Left cardiac atrium (tissue), 4 donors: ENCODE measurements at places on chromosomes 12 and 14. TPM values are rescaled to one million over a fixed set of nuclear protein-coding genes. Genes with fewer than 3 reads are reported as not detected.

DNA sequence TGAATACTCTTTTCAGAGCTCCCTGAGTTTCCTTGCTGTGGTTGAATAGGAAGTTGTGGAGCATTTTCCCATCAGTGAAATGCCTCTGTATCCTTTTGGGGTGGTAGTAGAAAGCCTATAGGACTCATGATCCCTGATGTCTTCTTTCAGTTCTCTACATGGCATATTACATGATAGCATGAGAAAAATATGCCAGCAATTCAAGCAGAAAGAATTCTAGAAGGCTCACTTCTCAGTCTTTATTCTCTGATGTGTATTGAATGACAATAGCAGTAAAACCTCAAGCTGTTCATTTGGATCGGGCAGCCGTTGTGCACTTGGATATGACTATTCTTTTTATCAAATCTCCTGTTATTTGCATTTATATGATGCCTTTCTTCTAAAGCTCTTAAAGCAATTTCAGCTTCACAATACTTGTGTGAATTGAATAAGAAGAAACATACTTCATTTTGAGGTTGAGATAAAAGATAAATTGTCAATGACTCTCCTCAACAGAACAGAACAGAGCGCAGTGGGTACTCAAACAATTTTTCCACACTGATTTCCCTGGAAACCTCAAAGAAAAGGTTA, 251.5 kb upstream of the FBXO33 start:
- DNase-seq = no peak

GRCh38 chr12:75656648-75657047, 145.2 kb upstream of the KRR1 start:
- peak; percentile 20 for DNase-seq

DNA sequence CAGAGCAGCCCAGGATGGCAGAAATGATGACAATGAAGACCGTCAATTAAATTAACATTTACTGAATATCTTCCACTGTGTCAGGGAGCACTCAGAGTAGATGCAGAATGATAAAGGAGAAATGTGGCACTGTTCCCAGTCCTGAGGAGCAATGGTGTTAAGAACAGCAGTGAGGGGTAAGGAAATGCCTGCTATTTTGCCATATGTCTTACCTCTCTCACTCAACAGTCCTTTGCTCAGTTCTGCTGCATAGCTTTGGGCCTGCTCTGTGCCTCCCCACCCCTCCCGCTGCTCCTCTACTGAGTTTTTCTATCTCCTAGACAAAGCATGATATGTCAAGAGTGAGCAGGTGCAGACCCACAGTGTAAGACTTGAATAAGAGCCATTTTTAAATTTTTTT, 318.8 kb downstream of the NAV3 start:
- DNase-seq = no peak

DNA sequence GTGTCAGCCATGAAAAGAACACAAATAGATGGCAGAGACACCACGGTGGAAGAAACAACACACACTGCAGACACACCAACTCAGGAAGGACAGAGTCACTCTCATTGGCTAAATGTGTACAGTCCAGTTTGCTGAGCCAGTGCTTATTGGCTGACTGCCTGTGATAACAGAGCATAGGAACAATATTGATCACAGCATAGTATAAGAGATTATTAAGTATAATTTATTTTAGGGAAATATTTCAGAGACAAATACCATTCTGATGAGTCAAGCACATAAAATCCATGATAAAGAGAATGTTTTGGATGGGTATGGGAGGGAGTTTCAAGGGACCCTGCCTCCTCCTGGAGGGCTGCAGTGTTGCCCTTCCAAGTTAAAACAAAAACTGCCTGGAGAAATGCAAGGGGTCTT, 50.9 kb downstream of the BTG1 start:
- DNase-seq = no peak

DNA sequence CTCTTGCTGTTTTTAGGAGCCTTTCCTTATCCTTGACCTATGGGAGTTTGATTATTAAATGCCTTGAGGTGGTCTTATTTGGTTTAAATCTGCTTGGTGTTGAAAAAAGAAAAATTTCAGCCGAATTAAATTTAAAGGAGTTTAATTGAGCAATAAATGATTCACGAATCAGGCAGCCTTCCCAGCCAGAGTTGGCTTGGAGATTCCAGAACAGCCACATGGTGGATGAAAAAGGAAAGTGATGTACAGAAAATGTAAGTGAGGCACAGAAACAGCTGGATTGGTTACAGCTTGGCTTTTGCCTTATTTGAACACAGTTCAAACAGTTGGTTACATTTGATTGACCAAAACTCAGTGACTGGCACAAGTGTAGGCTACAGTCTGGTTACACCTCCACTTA, 69.7 kb downstream of the WASHC3 start:
- no peak for DNase-seq

NXPH4 gene
- 0.50 TPM for total RNA-seq

RDH5 gene
- total RNA-seq = 38.1 TPM

USP44 gene
- 0.92 TPM for total RNA-seq

IL31 gene
- not detected for total RNA-seq

- no peak for DNase-seq
These were observed 839.1 kb downstream of the NRXN3 start for GRCh38 chr14:79009286-79009685.

GRCh38 chr14:96029089-96029645, 10.0 kb upstream of the C14orf132 start:
- no peak for DNase-seq

DNA sequence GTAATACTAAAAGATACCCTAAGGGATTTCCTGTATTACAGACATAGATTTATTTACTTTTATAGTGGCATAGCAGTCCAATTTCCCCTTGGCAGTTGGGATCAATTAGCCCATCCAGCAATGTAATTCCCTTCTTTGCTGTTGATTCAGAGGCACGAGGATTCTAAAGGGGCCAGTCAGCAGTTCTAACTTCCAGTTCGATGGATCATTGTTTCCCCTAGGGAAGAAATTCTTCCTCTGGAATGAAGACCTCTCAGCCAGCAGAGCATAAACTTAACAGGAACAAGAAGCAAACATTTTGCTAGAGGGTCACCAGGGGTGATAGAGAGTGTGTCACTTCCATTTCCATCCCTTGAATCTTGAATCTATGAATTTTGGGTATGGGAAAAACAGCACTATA, 395.7 kb upstream of the NOVA1 start:
- DNase-seq = no peak

- no peak for DNase-seq
These were observed 427.2 kb downstream of the TRHDE start for GRCh38 chr12:72699362-72699761.

GRCh38 chr12:20631711-20632110, 63.4 kb upstream of the SLCO1C1 start:
- DNase-seq = no peak

GRCh38 chr12:7907009-7907408, 29.0 kb downstream of the SLC2A3 start:
- peak; percentile 36 for DNase-seq

GRCh38 chr14:68653804-68654203, 139.1 kb downstream of the ZFP36L1 start:
- DNase-seq = no peak

GRCh38 chr14:60093080-60093479, 1.4 kb downstream of the PCNX4 start:
- DNase-seq = no peak

DNA sequence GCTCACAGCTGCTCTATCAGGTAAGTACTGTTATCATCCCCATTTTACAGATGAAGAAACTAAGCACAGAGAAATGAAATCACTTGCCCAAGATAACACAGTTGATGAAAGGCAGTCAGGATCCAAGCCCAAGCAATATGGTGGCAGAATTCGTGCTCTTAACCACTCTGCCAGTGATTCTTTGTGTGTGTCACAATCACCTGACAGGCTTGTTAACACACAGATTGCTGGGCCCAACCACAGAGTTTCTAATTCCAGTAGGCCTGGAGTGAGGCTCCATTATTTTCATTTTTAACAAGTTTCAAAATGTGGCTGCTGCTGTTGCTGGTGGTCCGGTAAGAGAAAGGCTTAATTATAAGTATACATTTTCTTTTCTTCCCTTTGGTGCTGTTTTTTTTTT, 134.2 kb downstream of the TGFB3 start:
- no peak for DNase-seq
